Heart right ventricle (tissue), 16 donors: ENCODE measurements at places on chromosomes 5 and 9. TPM values are rescaled to one million over a fixed set of nuclear protein-coding genes. Genes with fewer than 3 reads are reported as not detected.
A peak's percentile ranks its signal among the peaks of the same experiment; 100 is the strongest.

Gene SLC25A2
- not detected for total RNA-seq

Gene HTR4
- total RNA-seq: 0.35 TPM

Gene PLK2
- total RNA-seq: 132 TPM

Gene TEX48
- not detected for total RNA-seq

Gene FBP2
- not detected for total RNA-seq

Gene ARHGEF37
- total RNA-seq: 17.9 TPM

DNA sequence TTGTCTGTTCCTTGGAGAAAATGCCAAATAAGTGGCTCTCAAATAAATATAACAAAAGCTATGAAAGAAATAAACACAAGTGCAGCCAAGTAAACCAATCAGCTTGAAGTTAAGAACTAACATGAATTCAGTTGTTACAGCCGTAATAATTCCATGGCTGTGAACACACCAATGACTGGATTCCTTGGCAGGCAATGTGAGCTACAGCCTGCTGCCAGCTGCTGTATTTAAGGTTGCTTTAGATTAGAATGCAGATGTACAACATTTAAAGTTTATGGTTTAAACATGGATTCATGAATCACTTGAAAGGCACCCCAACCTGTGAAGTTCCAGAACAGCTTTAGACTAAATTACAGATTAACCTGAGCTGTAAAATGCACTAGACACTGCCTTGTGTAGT lies 626.4 kb upstream of the SEMA6A start:
- H3K4me1 ChIP-seq: peaks cover 8% of the 10 kb centered on the region
- H3K4me3 ChIP-seq: no peak overlapping the region

- no peak overlapping the region for H3K27ac ChIP-seq
- peaks cover 20% of the 10 kb centered on the region for H3K36me3 ChIP-seq
- no peak overlapping the region for H3K4me3 ChIP-seq
- no peak for DNase-seq
- peaks cover 31% of the 10 kb centered on the region for H3K4me1 ChIP-seq
Observed at GRCh38 chr5:179747811-179748210, 15.2 kb downstream of the MAML1 start.

DNA sequence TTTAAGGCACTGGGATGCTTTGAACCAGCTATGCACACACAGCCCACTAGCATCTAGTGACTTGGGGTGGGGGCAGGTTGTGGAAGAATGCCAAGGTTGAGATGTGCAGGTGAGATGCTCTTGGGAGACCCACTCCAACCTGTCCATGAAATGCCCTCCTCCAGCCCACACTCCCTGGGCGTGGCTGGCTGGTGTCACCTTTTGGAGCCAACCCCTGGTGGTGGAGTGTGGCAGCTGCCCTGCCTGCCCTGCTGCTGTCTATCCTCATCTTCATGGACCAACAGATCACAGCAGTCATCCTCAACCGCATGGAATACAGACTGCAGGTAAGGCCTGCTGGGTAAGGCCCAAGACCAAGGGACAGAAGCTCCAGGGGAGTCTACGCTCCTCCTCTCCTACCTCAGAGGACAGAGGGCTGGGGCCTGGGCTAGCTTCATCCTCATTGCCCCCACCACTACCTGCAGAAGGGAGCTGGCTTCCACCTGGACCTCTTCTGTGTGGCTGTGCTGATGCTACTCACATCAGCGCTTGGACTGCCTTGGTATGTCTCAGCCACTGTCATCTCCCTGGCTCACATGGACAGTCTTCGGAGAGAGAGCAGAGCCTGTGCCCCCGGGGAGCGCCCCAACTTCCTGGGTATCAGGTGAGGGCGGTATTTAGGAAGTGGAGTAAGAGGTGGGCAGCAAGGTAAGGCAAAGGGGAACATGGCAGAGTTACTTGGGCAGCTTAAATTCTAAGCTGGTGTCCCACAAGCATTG lies 7.4 kb downstream of the SLC4A9 start:
- no peak overlapping the region for H3K27ac ChIP-seq
- no peak overlapping the region for H3K4me3 ChIP-seq
- no peak for DNase-seq
- no peaks in the 10 kb centered on the region for H3K27me3 ChIP-seq

- no peak for DNase-seq
- no peak overlapping the region for H3K4me3 ChIP-seq
- no peaks in the 10 kb centered on the region for H3K27me3 ChIP-seq
- H3K36me3 ChIP-seq: no peaks in the 10 kb centered on the region
- no peaks in the 10 kb centered on the region for H3K4me1 ChIP-seq
Observed at GRCh38 chr5:35879649-35880048, 23.0 kb downstream of the IL7R start.

DNA sequence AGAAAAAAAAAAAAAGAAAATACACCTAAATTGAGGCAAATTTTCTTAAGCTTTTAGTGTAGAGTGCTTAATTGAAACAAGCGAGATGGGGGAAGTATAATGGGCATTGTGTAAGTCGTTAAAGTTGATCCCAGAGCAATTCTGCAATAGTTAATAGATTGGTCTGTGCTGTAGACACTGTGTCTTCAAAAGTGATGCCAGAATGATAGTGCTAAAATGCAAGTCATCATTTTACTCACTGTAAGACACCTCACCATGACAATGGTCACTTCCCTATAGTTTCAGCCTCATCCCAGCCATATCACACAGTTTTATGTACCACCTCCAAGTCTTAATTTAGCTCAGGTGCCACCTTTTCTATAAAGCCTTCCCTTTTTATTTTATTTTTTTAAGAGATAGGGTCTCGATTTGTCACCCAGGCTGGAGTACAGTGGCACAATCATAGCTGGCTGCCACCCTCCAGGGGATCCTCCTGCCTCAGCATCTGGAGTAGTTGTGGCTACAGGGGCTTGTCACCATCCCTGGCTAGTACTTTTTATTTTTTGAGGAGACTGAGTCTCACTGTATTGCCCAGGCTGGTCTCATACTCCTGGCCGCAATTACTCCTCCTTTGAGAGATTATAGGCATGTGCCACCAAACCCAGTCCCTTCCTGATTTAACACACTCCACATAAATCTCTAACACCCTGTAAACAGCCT lies 6.2 kb downstream of the COX7C start:
- H3K36me3 ChIP-seq: no peaks in the 10 kb centered on the region
- no peaks in the 10 kb centered on the region for H3K27me3 ChIP-seq
- H3K27ac ChIP-seq: no peak overlapping the region
- H3K4me3 ChIP-seq: no peak overlapping the region
- peaks cover 5% of the 10 kb centered on the region for H3K4me1 ChIP-seq
- DNase-seq: no peak

- peak; percentile 85 for DNase-seq
- H3K27ac ChIP-seq: peak overlapping the region; percentile 63
- peaks cover 13% of the 10 kb centered on the region for H3K4me1 ChIP-seq
- H3K27me3 ChIP-seq: no peaks in the 10 kb centered on the region
- no peak overlapping the region for H3K4me3 ChIP-seq
- H3K36me3 ChIP-seq: no peaks in the 10 kb centered on the region
Observed at GRCh38 chr5:132086277-132086794, 12.7 kb downstream of the CSF2 start.

GRCh38 chr5:59042201-59043055 lies 459.6 kb downstream of the RAB3C start:
- H3K27me3 ChIP-seq: no peaks in the 10 kb centered on the region
- H3K4me1 ChIP-seq: peaks cover 6% of the 10 kb centered on the region
- no peaks in the 10 kb centered on the region for H3K36me3 ChIP-seq
- no peak for DNase-seq
- no peak overlapping the region for H3K4me3 ChIP-seq

- no peak overlapping the region for H3K27ac ChIP-seq
- no peaks in the 10 kb centered on the region for H3K4me1 ChIP-seq
- H3K4me3 ChIP-seq: no peak overlapping the region
- no peak for DNase-seq
- H3K36me3 ChIP-seq: peaks cover 63% of the 10 kb centered on the region
- no peaks in the 10 kb centered on the region for H3K27me3 ChIP-seq
Observed at GRCh38 chr5:134614450-134615085, 18.1 kb downstream of the SAR1B start.

- no peaks in the 10 kb centered on the region for H3K4me1 ChIP-seq
- no peak overlapping the region for H3K4me3 ChIP-seq
- H3K36me3 ChIP-seq: no peaks in the 10 kb centered on the region
- H3K27ac ChIP-seq: no peak overlapping the region
Observed at GRCh38 chr5:56010431-56010830, 15.7 kb upstream of the IL6ST start.

DNA sequence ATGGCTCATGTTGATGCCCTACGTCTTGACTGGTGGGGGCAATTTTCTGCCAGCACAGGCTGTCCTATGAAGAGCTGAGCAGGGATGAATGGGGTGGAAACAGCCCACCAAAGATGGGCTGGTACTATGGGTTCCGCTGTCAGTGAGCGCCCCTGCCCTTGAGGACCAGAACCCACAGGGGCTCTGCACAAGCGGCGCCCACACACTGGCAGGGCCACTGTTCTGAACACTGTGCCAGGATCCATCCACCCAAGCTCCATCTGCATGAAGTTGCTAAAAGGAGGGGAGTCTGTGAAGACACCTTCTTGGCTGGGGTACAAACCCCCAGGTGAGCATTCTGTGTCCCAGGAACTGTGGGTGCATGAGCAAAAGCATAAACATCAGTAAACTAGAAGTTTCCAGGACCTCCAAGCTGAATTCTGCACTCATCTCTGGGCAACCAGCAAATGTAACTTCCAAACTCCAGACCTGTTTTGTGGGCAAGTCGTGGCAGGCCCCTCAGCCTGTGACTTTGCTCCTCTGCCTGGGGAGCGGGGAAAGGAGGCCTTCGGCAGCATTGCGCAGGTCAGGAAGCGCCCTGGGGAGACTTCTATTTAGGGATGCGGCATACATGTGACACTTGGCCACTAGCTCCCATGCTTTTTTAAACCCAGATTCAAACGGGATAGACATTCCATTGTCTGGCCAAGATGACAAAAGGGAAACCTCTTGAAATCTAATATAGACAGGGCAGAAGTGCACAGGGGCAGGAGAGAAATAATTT lies 48.9 kb downstream of the PTPN3 start:
- no peaks in the 10 kb centered on the region for H3K27me3 ChIP-seq
- no peak for DNase-seq
- H3K27ac ChIP-seq: no peak overlapping the region
- no peaks in the 10 kb centered on the region for H3K36me3 ChIP-seq
- H3K4me1 ChIP-seq: no peaks in the 10 kb centered on the region

GRCh38 chr5:156356238-156356637 lies 29.3 kb downstream of the SGCD start:
- DNase-seq: no peak
- H3K36me3 ChIP-seq: peaks cover 3% of the 10 kb centered on the region
- no peak overlapping the region for H3K27ac ChIP-seq
- no peaks in the 10 kb centered on the region for H3K27me3 ChIP-seq

DNA sequence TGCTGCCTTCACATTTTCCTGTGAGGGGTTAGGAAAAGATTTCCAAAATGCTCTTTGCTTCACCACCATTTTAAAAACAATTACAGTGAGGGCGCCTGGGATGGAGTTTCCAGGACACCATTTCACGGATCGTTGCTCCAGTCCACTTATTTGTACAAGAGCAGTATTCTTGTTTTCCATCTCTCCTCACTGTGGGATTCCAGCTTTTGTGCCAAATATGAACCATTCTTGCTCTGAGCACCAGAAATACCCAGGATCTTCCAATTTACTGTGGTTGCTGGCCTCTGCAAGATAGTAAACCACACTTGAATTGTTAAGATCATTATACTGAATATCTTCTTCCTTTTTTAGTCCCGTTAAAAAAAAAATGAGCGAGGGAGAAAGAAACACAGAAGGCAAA lies 899.5 kb downstream of the TLE1 start:
- H3K27me3 ChIP-seq: no peaks in the 10 kb centered on the region
- no peaks in the 10 kb centered on the region for H3K36me3 ChIP-seq
- peaks cover 4% of the 10 kb centered on the region for H3K4me1 ChIP-seq
- no peak for DNase-seq
- no peak overlapping the region for H3K4me3 ChIP-seq

DNA sequence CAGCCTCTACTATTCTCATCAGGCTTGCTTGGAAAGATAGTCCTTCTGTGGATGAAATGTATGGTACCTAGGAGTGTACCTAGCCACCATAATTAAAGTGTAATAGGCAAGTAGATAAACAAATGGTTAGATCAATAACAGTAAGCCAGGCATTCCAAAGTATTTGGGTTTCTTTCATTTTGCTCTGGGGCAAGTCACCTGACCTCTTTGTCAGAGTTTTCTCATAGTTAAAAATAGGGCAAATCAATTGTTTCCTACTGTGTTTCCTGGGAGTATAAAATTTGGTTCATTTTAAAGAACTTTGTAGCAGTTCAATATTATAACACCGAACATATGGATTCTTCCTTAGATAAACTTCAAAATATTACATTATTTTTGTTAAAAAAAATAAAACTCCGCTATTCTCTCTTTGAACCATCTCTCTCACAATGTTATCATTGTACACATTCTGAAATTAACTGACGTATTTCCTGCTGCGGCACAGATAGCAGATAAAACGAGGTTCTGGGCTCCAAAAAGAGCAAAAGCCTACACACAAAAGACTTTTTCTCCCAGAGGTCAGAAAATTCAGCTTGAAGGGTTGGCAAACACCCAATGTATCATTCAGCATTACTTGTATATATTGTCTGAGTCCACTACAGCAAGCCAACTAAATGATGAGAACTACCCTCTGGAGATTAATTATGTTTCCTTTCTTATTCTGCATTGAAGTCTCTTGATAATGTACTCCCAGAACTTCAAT lies 267.9 kb downstream of the COX7C start:
- H3K4me1 ChIP-seq: peaks cover 15% of the 10 kb centered on the region
- no peak for DNase-seq

GRCh38 chr5:42930934-42931333 lies 109.2 kb downstream of the ANXA2R start:
- peaks cover 7% of the 10 kb centered on the region for H3K27me3 ChIP-seq
- no peak for DNase-seq
- H3K4me3 ChIP-seq: no peak overlapping the region
- H3K27ac ChIP-seq: no peak overlapping the region

GRCh38 chr9:4287886-4288588 lies 11.8 kb downstream of the GLIS3 start:
- no peaks in the 10 kb centered on the region for H3K36me3 ChIP-seq
- H3K27me3 ChIP-seq: no peaks in the 10 kb centered on the region
- peaks cover 2% of the 10 kb centered on the region for H3K4me1 ChIP-seq

- H3K27ac ChIP-seq: no peak overlapping the region
- H3K27me3 ChIP-seq: no peaks in the 10 kb centered on the region
- no peak overlapping the region for H3K4me3 ChIP-seq
- DNase-seq: peak; percentile 60
- H3K36me3 ChIP-seq: no peaks in the 10 kb centered on the region
- no peaks in the 10 kb centered on the region for H3K4me1 ChIP-seq
Observed at GRCh38 chr9:32579706-32580331, 6.9 kb upstream of the NDUFB6 start.

- no peaks in the 10 kb centered on the region for H3K36me3 ChIP-seq
- no peaks in the 10 kb centered on the region for H3K27me3 ChIP-seq
- no peak overlapping the region for H3K4me3 ChIP-seq
- H3K27ac ChIP-seq: no peak overlapping the region
- peaks cover 31% of the 10 kb centered on the region for H3K4me1 ChIP-seq
Observed at GRCh38 chr5:125409234-125409860, 662.9 kb upstream of the ZNF608 start.
